ENCODE measurements at places on chromosomes 3 and 15.

GRCh38 chr15:68341760-68342725 lies 64.5 kb downstream of the FEM1B start:
- DNase-seq = no peak

GRCh38 chr15:60519218-60519617 lies 40.3 kb upstream of the ICE2 start:
- DNase-seq = no peak

- DNase-seq = no peak
These were observed 188.0 kb downstream of the PEX5L start for GRCh38 chr3:179848711-179849110.

- DNase-seq = no peak
These were observed 297.9 kb downstream of the EDEM1 start for GRCh38 chr3:5485427-5485826.

DNA sequence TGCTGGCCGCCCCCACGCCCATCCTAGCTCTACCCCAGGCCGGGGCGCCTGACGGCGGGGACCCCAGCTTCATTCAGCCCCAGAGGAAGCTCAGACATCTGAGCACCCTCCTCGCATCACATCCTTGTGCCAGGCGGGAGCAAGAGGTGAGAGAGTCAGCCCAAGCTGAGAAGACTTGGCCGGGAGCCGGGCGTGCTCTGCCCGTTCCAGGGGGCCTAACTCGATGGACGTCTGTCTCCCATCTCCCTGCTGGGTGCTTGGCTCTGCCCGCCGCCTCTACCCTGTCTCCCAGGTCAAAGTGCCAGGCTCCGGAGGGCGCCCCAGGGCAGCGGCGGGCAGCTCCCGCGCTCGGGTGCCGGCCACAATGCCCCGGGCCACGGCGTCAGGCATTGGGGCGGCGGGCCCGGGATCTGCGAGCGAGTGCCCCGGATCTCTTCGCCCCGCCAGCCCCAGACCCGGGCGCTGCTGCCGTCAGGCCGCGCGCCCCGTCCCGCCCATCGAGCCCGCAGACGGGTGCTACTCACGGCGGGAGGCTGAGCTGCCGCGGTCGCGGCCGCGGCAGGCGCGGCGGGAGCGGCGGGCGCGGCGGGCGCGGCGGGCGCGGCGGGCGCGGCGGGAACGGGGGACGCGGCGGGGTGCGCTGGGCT lies 388 bp downstream of the DAPK2 start:
- DNase-seq = no peak

GRCh38 chr3:55877703-55878102 lies 390.6 kb upstream of the WNT5A start:
- no peak for DNase-seq

GRCh38 chr3:117358717-117359314 lies 649.2 kb downstream of the TUSC7 start:
- no peak for DNase-seq

GRCh38 chr3:72604328-72604727 lies 243.9 kb downstream of the SHQ1 start:
- DNase-seq = no peak

GRCh38 chr3:157405457-157405856 lies 31.2 kb upstream of the PTX3 start:
- no peak for DNase-seq

DNA sequence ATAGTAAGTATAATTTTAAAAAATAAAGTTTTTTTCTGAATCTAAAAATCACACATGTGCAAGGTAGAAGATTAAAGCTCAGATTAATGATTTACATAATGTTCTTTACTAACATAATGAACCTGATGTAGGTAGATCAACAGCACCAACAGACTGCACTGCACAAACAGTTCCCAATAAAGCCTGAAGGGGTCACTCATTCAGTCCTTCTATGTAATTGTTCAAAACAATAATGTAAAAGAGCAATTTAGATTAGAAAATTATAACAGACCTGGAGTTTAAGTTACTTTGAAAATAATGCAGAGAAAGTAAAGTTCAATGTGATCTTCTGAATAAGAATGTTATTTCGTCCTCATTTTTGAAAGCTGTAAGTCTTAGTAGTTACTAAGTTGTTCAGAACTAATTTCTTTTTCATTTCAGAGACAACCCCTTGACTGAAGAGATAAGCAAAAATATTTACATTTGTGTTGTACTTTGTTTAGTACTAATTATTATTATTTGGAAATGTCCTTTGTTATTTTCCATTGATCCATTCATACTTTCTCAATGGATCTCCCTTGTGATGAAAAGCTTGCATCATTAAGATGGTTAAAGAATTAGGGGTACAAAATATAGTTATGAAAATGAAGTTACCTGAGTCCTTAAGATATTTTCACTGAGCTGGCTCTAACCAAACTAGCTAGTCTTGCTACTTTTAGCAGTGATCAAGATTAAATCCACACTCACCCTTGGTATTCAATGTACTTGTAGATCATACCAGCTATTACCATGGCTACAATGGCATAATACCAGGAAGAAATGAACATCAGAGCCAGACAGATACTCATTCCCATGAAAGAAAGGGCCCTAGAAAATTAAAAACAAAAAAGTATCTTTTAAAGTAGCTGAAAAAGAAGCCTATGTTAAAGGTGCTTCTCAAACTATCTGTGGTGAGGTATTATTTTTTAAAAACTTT lies 16.8 kb downstream of the EMC4 start:
- DNase-seq = no peak

- no peak for DNase-seq
These were observed 1.0 kb upstream of the MGA start for GRCh38 chr15:41659190-41659589.

GRCh38 chr3:131849616-131850015 lies 185.2 kb downstream of the CPNE4 start:
- DNase-seq = no peak

DNA sequence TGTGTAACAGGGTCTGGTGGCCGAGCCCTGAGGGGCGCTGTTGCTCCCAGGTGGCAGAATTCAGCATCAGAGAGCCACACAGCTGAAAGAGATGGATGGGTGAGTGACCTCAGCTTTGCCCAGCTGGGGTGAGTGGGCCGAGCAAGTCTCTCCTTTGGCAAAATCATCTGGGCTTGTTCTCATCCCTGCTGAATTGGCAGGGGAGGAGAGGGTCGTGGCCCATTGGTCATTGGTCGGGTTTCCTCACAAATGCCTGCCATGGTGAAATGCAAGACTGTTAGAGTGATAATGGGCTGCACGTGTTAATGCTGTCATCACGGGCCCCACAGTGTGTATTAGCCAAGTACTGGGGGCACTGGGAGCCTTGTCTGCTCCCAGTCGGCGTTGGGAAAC lies 15.9 kb downstream of the ABHD2 start:
- no peak for DNase-seq

DNA sequence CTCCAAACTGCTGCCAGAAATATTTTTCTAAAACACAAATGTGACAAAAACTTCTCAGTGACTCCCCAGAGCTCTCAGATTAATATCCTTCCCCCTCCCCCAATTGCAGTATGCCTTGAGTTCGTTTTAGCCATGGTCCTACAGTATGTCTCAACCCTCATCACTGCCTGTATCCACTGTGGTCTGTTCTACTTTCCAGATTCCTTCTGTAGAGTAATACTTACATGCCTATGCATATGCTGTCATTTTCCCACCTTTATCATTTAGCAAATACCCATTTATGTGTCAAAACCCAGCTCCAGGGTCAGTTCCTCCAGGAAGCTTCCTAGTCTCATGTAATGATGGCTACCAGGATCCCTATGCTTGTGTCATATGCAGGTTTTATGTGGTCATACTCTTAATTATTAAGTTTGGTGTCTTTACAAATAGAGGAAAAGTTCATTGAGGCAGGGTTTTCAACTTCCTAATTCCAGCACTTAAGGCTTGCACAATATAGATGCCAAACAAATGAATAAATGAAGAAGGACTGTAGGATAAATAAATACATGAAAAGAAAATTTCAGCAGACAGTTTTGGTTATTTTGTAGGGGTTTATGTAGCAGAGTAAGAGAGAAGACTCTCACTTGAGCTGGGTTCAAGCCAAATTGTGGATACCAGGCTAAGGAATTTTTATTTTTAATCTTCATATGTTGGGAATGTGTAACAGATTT lies 170.8 kb downstream of the ALCAM start:
- no peak for DNase-seq

DNA sequence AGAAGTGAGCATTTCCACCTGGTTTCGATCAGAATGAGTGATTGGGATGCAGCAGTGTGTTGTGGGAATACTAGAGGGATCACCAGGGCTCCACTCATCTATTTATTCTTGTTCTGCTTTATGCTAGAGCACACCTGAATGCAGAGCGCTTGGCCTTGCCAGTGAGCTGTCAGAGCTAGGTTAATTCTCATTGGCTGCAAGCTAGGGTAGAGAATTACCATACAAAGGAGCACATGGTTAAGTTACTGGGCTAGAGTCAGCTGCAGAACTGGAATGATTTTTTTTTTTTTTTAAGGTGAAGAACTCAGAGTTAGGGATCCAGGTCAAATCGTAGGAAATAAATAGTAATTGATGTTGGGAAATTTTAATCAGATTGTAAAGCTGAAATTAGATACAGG lies 8.8 kb downstream of the EIF2AK4 start:
- no peak for DNase-seq

DNA sequence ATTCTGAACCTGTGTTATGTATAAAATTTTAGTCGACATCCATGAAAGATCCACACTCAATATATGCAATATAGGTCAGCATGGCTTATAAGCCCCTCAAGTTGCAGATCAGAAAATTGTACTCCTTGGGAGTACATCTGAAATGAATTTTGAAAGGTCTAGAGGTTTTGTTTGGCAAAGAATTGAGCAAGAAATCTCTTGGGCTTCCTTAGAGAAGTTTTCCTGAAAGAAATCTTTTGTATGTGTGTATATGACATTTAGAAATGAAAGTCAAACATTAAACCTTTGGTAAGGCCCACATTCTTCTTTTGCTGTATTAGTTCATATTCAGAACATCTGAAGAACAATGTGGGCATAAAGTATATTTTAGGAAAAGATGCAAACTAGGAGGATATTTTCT lies 1006.6 kb downstream of the NAALADL2 start:
- no peak for DNase-seq

DNA sequence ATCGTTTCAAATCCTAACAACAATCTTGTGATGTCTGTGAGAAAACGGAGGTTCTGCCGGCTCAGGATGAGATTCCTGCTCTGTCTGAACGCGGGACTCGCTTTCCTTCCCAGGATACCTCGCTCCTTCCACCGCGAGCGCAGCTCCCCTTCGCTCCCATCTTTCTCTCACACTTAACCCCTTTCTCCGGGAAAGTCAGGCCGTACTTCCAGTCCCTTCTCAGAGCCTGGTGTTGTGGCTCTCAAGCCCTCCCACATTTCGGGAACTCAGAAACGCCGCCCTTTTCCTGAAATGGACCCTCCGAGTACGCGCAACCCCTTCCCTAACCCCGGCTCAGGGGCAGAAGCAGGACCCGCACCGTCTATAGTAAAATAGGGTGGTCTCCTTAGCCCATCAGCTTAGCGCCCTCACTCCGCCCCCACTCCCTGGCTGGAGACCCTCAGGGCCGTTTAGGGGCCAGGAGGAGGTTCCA lies 378 bp upstream of the FEM1B start:
- no peak for DNase-seq

DNA sequence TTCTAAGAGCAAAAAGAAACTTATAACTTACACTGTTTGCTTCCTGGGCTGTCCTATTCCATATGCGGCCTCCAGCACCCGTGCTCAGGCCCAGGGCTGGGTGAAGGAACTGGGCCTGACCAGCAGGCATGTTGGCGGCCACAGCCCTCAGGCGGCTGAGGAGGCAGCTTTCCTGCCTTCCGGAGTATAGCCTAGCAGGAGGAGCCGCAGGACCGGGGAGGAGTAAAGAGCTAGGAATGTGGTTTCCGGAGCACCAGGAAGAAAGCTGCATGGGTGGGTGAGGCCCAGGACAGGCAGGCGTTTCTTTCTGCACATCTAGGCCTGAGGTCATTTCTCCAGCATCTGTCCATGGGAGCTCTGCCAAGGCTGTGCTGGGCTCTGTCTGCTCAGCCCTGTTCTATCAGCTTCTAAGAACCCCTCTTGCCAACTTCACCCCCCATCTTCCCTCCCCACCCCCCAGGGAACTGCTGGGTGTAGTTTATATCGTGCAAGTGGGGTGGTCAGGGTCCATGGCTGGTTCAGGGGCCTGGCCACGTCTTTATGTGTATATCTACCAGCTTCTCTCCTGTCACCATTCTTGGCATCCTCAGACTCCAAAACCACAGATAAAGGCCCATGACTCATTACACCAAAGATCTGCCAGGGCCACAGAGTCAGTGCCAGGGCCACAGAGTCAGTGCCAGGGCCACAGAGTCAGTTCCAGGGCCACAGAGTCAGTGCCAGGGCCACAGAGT lies 7.8 kb upstream of the KIF7 start:
- DNase-seq = no peak

- peak; percentile 7 for DNase-seq
These were observed 923 bp downstream of the SIAH2 start for GRCh38 chr3:150761831-150762661.

DNA sequence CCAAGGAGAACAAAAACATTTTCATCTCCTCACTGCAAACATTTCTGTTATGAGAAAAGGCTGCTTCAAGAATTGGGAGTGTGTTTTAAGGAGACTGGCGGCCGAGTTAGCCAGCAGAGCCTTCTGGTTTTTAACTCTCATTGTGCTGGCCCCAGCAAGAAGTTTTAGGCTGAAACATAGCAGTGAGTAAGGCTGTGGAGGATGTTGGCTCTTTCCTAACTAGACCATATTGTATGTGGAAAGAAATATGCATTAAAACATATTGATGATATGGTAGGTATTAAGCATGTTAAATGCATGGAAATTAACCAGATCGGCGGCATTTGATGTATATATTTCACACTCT lies 90.7 kb downstream of the TIGIT start:
- DNase-seq = no peak
